Activated CD8-positive, alpha-beta memory T cell treated with anti-CD3 and anti-CD28 coated beads, Interleukin-2, amount 10 ng/mL, durations not matched to agents 7 days and 5 days (primary cell): ENCODE measurements at places on chromosomes 5 and 9. TPM values are rescaled to one million over a fixed set of nuclear protein-coding genes. Genes with fewer than 3 reads are reported as not detected.

NXNL2 gene
- not detected for total RNA-seq

DNA sequence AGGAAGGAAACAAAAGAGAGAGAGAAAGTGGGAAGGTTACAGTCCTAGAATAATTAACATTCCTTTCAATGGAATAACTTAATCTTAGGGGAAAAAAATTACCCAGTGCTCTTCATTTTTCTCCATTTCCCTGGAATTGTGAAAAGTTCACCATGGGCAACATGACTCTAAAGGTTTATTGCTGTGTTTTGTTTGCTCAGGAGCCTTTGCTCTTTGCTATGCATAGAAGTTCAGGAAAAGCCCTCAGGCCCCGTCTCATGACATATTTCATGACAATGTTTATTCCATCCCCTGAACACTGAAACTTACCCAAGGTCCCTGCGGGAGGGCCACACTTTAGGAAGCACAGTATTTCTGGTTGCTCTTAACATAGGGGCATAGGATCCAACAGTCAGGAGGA, 9.8 kb upstream of the CTSL start:
- H3K36me3 ChIP-seq = no peaks in the 10 kb centered on the region
- H3K27ac ChIP-seq = no peak overlapping the region
- H3K4me1 ChIP-seq = peaks cover 8% of the 10 kb centered on the region
- no peak overlapping the region for H3K4me3 ChIP-seq
- peaks cover 6% of the 10 kb centered on the region for H3K27me3 ChIP-seq
- DNase-seq = no peak

- H3K27ac ChIP-seq = no peak overlapping the region
- no peak for DNase-seq
- H3K4me1 ChIP-seq = peaks cover 12% of the 10 kb centered on the region
- H3K27me3 ChIP-seq = no peaks in the 10 kb centered on the region
- no peak overlapping the region for H3K4me3 ChIP-seq
Observed at GRCh38 chr5:90941002-90941720, 382.6 kb downstream of the ADGRV1 start.

- peaks cover 43% of the 10 kb centered on the region for H3K4me1 ChIP-seq
- no peaks in the 10 kb centered on the region for H3K27me3 ChIP-seq
- H3K4me3 ChIP-seq = no peak overlapping the region
- peak overlapping the region; percentile 89 for H3K27ac ChIP-seq
Observed at GRCh38 chr9:127862075-127863011, 7.9 kb upstream of the ENG start.

DNA sequence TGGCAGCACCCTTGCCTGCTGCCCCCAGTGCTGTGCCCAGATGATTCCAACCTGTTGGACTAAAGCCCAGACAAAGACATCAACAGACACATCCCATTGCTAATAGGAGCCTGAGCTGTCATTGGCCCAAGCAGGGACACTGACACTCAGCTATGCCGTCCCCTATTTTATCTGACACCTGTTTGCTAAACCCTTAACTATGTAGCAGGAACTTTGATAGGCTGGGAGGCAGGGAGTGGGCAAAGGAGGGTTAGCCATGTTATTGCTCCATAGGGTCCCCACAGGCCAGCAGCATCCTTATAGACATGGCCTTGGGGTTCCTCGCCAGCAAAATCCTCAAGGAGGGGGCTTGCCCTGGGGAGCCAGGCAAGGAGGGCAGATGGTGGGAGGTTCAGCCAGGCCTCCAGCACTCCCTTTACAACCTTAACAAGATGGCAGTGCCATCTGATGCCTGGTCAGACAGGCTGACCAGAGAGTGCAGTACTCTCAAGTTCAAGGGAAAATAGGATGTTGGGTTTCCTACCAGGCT, 50.4 kb upstream of the CDKN2AIPNL start:
- DNase-seq = no peak
- peaks cover 14% of the 10 kb centered on the region for H3K4me1 ChIP-seq
- H3K4me3 ChIP-seq = no peak overlapping the region
- H3K27ac ChIP-seq = no peak overlapping the region
- H3K27me3 ChIP-seq = no peaks in the 10 kb centered on the region

DNA sequence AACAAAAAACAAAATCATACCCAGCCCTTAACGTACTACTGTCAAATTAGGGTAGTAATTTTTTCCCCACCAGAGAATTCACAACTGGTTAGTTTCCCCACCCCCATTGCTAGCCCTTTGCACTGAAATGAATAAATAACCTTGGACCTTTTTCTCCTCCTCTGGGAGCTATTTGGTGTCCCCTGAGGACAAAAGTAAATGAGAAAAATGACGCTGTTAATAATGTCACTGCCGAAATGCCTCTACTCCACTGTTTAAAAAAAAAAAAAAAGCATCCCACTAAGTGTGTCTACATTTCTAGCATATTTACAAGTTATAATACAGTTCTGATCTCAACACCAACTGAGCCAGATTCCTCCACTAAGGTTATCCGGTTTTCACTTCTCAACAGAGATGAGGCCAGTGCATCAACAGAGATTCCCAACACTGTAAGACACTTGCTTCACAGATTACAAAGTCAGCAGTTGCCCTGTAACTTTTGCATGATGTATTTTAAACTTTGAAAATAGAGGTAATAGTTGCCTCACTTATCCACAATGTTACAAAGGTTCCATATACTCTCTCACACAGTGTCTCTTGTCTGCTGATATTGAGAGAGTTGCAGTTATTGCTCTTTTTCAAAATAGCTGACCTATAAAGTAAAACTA, 5.1 kb upstream of the NFIB start:
- DNase-seq = no peak
- H3K27ac ChIP-seq = no peak overlapping the region
- no peak overlapping the region for H3K4me3 ChIP-seq

DNA sequence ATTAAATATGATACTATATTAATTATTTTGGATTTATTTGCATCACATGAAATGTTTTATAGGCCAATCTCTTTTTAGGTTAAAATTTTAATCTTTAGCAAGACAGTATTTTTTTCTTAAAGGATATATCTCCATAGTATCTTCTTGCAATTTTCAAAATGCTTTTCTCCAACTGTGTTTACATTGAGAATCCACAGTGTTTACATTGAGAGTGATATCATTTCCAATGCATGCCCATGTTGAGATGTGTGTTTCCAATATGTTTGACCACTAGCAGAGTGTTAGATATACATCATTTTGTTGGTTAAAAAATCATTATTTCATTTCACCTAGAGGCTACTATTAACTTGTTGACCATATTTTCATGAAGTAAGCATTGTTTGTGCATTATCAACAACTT, 17.3 kb downstream of the VCAN start:
- H3K27ac ChIP-seq = no peak overlapping the region
- no peak for DNase-seq
- no peaks in the 10 kb centered on the region for H3K4me1 ChIP-seq
- no peaks in the 10 kb centered on the region for H3K36me3 ChIP-seq
- H3K27me3 ChIP-seq = peaks cover 12% of the 10 kb centered on the region

DNA sequence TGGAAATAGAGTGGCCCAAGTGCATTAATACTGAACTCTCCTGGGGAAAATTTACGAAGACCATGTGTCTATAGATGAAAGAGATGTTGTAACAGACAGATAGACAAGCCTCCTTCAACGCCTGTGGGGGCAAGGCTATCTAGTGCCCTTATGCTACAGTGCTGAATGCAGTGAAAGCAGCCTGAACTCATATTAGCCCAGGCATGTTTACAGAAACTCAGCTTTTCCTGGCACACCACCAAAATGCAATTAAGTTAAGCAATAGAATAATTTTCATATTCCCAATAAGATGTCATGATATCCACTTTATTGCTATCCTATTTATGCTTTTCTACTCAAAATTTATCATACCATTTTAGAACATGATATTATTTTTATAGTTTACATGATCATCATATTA, 277.0 kb downstream of the DIRAS2 start:
- H3K4me3 ChIP-seq = no peak overlapping the region
- DNase-seq = no peak
- no peak overlapping the region for H3K27ac ChIP-seq
- peaks cover 18% of the 10 kb centered on the region for H3K27me3 ChIP-seq
- H3K4me1 ChIP-seq = no peaks in the 10 kb centered on the region

DNA sequence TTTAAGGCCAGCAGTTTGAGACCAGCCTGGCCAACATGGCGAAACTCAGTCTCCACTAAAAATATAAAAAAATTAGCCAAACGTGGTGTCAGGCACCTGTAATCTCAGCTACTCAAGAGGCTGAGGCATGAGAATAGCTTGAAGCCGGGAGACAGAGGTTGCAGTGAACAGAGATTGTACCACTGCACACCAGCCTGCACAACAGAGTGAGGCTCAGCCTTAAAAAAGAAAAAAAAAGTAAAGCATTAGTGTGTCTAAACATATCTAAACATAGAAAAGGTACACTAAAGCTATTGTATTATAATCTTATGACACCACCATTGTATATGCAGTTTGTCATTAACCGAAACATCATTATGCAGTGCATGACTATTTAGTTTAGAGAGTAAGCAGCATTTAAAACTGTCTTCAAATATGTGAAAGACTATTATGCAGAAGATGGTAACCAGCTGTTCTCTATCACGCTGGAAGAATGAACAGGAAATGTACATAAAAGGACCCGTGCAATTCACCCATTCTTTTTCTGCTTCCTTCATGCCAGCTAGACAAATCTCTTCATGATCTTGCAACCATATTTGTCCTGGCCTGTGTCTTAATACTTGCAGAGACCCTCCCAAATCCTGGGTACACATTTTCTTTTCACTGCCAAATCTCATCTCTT, 58.6 kb downstream of the ITGA1 start:
- no peak overlapping the region for H3K27ac ChIP-seq
- H3K36me3 ChIP-seq = peaks cover 13% of the 10 kb centered on the region
- no peak overlapping the region for H3K4me3 ChIP-seq
- H3K4me1 ChIP-seq = peaks cover 12% of the 10 kb centered on the region
- DNase-seq = no peak
- no peaks in the 10 kb centered on the region for H3K27me3 ChIP-seq
